ENCODE measurements at places on chromosomes 11 and 22.

DNA sequence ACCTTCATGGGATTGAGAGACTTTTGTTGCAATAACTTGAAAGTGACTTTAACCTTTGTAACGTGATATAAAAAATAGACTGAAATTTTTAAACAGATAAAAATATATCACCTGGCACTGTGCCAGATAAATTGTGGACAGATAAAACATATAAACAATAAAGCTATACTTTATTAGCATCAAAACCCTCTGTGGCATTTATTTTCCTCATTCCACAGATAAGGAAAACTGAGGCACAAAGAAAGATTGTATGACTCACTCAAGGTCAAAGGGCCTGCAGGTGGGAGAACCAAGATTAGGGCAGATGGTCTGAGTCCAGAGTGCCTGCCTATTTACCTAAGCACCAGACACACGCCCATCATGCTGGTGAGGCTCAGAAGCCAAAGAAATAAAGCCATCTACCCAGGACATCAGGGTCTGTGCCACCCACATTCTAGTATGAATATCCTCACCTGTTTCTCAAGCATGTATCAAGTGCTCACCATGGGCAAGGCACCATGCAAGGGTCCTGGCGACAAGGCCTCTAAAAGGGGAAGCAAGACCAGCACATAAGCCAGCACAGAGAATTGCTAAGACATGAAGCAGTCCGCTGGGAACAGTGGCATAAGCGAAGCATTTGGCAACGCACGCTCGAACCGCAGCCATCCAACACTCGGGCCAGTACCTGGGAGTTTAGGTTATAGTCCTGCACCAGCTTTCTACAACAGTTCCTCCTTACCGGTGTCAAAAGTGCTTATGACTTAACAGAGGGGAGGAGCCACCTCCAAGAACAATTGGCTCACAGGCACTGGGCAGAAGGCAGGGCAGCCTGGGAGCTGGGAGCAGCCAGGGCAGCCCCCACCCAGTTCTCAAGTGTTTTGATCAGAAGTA lies 17.6 kb downstream of the MYH9 start:
- no peak for DNase-seq

DNA sequence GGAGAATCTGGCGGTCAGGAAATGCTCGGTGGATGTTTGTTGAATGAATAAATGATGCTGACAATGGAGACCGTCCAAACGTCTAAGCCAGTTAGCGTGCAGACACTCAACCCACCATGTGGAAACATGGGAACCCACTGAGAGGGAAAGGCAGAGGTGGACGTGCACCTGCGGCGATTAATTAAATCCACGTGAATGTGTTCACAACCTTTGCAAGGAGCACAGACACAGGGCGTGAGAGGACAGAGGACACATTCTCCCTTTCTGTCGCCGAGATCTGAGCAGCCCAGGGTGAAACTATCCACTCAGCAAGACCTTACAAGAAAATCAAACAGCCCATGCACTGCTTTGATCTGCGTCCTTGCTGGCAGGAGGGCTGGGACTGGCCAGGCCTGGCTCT lies 58.3 kb upstream of the LINC01488 start:
- no peak for DNase-seq

- DNase-seq, result no peak
Observed at GRCh38 chr11:68352591-68352990, 40.2 kb downstream of the LRP5 start.

DNA sequence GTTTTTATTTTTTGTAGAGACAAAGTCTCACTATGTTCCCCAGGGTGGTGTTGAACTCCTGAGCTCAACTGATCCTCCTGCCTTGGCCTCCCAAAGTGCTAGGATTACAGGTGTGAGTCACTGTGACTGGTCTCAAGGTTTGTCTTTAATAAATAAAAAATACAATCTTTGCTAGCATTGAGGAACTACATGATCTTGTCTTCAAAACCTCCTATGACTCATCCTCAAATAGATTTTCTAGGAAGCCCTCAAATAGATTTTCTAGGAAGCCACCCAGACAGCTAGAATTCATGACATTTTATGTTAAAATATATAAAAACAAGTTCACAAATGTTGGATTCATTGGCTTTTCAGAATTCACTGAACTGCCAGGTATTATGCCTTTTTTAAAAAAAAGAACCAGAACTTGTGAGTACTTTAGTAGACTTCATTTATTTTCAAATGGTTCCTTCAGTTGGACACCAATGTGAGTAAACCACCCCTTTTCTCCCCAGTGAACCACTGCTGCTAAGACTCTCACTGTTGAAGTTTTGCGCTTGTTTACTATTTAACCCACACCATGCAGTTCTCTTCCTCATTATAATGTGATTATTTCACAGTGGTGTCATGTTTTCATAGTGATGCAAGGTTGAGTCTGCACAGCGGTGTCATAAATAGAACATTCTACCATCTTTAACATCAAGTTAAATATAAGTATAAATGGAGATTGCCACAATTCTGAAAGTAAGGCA lies 303.9 kb downstream of the CASP12 start:
- DNase-seq, result no peak

GRCh38 chr11:33379947-33380346 lies 122.8 kb downstream of the HIPK3 start:
- DNase-seq, result no peak

- no peak for DNase-seq
Observed at GRCh38 chr11:7437696-7438095, 47.6 kb upstream of the OLFML1 start.

GRCh38 chr11:71387784-71388636 lies 60.2 kb downstream of the DHCR7 start:
- no peak for DNase-seq

- no peak for DNase-seq
Observed at GRCh38 chr11:96680211-96681018, 290.6 kb downstream of the JRKL start.

- no peak for DNase-seq
Observed at GRCh38 chr11:10426475-10426874, 28.6 kb upstream of the AMPD3 start.

- DNase-seq, result no peak
Observed at GRCh38 chr11:44661311-44661717, 65.4 kb upstream of the TSPAN18 start.
